Stimulated activated CD4-positive, alpha-beta T cell treated with anti-CD3 and anti-CD28 coated beads, Interleukin-15, amount 100 ng/mL, for 1 hour (primary cell): ENCODE measurements at places on chromosomes 5 and 9.

DNA sequence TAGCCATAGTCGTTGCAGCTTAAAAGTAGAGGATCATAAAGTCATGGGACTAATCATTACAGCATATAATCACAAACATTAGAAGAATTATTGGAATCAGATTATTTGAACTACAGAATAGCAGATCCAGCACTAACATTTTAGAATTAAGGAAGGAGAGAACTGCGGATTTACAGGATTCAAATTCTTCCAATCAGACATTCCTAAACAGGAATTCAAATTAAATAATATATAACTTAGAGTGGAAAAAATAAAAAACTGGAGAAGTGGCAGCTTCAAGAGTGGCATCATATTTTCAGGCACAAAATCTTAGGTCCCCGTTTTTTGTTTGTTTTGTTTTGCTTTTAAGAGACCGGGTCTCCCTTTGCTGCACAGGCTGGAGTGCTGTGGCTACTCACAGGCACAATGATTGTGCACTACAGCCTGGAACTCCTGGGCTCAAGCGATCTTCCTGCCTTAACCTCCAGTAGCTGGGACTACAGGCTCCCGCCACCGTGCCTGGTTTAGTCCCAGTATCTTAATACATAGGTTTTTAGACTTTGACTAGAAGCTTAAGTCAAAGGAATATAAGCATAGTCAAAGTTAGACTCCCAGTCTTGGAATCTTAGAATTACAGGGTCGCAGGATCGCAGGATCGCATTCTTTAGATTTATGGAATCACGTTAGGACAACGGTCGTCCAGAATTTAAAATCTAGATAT, 2.1 kb upstream of the FOXE1 start:
- DNase-seq = no peak

DNA sequence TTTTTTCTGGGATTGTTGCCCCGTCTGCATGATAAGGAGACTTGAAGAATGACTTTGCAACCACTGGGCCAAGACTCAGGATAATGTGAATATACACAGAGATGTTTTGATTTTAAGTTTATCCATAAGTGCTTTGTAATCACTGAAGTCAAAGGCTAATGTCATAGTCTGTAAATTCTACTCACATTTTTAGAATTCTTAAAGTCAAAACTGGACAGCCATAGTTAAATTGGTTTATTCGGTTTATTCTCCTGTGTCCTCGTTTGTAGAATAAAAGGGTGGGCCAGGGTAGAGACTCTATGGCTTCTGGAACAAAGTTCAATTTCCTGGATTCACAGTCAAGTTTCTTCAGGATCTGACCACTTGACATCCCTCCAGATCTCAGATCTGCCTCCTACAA, 327.7 kb upstream of the TNC start:
- no peak for DNase-seq

GRCh38 chr5:178069909-178070308, 43.4 kb upstream of the N4BP3 start:
- DNase-seq = no peak

- DNase-seq = no peak
Measured at GRCh38 chr5:149902177-149902576, 42.4 kb downstream of the PDE6A start.

- DNase-seq = no peak
Measured at GRCh38 chr5:10612251-10612650, 48.4 kb downstream of the ANKRD33B start.

DNA sequence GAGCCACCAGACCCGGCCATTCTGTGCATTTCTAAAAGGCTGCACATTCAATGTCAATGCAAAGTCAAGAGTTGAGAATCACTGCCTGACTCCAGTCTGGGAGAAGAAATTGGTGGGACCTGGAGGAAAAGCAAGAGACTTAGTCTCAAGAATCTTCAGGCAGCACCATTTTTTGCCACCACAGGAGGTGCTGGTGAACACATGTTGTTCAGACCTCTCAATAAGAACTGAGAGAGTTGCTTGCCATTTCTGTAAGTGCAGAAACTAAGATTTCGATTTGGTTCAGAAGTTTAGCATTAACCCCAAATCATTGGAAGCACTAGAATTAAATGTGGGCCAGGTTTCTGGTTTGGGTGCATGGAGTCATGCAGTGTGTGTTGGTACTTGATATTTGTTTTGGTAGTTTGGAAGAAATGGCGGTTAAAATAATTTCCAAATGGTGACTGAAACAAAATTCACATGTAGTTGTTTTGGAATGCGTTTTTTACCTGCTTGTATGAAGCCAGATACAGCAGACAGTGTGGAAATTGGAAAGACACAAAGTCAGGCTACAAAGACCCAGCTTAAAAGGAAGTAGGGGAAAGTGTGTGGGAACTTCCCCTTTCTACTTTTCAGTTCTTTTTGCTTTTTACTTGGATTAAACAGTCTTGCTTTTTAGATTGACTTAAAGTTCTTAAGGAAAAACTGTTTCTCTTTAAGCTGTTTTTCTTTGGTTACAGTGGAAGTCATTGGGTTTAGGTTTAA, 20.4 kb downstream of the PDE8B start:
- no peak for DNase-seq

GRCh38 chr5:144436007-144436406, 265.3 kb downstream of the KCTD16 start:
- DNase-seq = no peak

DNA sequence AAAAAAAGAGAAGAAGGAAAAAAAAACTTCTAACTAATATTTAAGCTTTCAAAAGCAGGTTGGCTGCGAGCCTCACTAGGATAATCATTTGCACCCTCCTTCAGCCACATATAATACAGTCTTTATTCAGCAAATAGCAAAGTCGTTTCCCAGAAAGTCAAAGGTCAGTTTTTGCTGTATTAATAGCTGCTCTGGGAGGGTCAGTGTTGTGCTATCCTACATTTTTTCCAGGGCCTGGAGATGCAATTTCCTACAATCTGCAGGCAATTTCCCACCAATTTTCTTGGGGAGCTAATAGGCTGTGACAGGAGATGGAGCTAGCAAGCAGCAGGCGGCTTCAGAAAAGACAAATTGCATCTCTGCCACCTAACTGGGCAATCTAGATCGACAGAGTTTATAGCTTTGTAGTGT, 136.8 kb downstream of the TLE1 start:
- no peak for DNase-seq

DNA sequence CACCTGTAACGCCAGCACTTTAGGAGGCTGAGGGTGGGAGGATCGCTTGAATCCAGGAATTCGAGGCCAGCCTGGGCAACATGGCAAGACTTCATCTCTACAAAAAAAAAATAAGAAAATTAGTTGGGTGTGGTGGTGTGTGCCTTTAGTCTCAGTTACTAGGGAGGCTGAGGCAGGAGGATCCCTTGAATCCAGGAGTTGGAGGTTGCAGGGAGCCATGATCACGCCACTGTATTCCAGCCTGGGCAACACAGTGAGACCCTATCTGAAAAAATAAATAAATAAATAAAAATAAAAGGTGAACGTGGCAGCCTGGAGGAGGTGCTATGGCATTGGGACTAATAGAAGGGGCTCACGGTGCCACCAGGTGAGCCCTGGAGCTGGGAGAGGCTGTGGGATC, 7.1 kb downstream of the FGFR4 start:
- DNase-seq = no peak

DNA sequence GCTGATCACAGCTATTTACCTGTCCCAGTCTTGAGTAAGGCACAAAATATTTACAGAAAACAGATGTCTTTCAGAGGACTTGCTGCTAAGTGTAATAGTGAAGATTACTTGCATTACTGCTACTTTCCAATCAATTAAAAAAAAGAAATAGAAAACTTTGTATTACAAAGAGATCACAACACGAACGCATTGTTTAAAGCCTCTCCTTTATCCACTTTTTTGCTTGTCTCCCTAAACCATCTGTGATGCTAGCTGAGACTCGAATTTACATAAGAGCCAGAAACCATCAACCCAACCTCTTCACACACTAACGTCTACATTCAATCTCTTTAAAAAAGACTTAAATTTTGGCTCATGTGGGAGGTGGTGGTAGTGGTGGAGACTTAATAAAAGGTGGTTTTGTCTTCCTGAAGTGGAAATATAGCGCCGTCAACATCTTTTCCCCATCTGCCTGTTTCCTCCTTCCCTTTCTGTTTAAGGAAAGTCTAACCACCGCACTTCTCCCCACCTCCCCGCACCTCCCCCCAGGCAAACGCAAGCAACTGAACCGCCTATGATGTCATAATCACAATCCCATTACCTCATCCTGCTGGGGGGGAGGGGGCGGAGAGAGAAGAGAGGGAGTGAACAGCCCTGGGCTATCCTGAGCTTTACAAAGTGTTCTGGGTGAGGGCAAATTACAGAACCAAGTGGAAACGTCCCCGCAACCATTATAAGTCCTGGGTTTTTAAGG, 948 bp upstream of the FAM53C start:
- DNase-seq = no peak

GRCh38 chr9:70411121-70411929, 3.1 kb downstream of the KLF9 start:
- no peak for DNase-seq

DNA sequence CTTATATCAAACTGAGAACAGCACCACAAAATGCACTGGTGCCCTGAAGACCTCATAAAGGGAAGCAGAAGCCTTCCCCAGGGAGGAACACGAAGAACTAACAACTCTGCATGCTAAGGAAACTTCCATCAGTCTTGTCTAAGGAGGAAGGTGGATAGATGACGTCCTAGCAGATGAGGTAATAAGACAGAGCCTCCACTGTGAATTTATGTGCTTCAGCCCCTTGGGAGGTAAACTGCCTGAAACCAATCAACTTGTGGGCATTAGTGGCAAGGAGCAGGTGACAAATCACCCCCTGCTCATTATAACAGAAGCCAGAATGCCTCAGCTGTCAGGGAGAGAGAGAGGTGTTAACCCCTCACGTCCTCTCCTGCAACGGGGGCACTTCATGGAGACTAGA, 48.9 kb upstream of the SPIN1 start:
- DNase-seq = no peak

GRCh38 chr9:137461663-137462395, 2.7 kb upstream of the NSMF start:
- peak; percentile 39 for DNase-seq

GRCh38 chr5:97496037-97496436, 313.0 kb upstream of the RIOK2 start:
- no peak for DNase-seq

DNA sequence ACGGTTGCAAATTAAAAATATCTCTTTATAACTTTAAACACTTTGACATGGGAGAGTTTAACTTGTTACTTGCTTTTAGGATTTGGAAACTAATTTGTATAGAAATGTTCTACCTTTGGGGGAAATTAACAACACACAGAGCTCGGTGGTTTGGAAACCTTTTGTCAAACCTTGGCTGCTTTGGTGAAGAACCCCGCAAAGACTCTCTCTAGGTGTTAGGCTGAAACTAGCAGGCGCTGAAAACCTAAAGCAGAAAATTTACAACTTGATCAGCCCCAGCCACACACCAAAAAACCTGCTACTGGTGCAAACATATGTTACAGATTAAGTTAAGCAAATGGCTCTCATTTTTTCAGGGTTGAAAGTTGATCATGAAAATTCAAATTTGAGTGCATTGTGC, 25.8 kb downstream of the NR2F1 start:
- no peak for DNase-seq

GRCh38 chr5:133034064-133034463, 7.7 kb upstream of the ZCCHC10 start:
- no peak for DNase-seq

DNA sequence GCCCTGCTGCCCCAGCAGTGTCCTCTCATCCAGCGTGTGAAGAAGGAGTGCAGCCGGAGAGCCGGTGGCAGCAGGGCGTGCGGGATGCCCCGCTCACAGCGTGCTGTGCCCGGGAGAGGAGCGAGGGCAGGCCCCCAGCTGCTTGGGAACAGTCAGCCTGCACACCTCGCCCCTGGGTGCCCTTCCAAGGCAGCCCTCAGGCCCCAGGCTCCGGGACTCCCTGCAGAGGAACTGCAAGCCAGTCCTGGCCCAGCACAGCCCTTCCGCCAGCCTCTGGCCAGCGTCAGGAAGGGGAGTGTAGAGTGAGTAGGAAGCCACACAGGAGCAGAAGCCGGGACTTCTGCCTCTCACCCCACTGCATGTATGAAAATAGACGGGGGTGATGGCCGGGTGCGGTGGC, 43.5 kb downstream of the ADAMTS2 start:
- no peak for DNase-seq
